ENCODE measurements at places on chromosomes 7 and 10.

- DNase-seq = no peak
These were observed 52.0 kb downstream of the PTEN start for GRCh38 chr10:87915406-87915805.

DNA sequence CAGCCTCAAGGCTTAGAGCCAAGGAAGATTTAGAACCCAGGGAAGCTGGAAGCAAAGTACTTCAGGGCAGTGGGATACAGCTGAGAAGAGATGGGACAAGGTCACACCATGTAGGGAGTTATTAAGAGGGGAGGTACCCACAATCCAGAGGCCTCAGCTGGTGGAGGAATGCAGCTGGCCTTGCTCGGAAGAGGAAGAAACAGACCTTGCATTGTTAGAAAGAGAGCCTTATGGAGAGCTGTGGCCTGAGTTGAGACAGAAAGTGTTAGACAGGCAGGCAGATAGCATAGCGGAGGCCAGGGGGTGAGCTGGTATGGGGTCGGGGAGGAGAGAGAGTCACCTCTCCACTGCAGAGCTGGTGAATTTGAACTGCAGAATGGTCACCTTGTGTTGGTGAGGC, 173.1 kb downstream of the JCAD start:
- no peak for DNase-seq

- no peak for DNase-seq
These were observed 28.2 kb downstream of the PUS7 start for GRCh38 chr7:105493923-105494315.

GRCh38 chr7:70389531-70390151, 742.3 kb upstream of the GALNT17 start:
- DNase-seq = no peak

- no peak for DNase-seq
These were observed 7.7 kb downstream of the CCM2 start for GRCh38 chr7:45007571-45008328.

GRCh38 chr10:124144536-124144935, 51.1 kb upstream of the CHST15 start:
- no peak for DNase-seq

DNA sequence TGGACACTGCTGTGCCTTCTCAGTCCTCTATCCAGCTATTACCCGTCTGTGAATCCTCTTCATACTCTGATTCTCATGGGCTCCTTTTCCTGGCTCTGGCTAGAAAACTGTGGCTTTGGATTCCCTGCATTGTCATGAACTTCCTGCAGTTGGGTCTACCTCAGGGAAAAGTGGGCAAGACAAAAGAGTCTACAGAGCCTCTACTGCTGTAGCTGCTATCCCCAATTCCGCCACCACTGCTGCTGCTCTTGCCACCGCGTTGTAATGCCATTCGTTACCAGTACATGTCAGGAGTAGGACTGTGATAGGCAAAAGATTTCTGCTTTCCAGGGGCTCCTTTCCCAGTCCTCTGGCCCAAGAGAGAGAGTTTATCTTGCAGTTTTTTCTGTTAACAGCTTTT, 23.9 kb upstream of the PPP1R17 start:
- DNase-seq = no peak

DNA sequence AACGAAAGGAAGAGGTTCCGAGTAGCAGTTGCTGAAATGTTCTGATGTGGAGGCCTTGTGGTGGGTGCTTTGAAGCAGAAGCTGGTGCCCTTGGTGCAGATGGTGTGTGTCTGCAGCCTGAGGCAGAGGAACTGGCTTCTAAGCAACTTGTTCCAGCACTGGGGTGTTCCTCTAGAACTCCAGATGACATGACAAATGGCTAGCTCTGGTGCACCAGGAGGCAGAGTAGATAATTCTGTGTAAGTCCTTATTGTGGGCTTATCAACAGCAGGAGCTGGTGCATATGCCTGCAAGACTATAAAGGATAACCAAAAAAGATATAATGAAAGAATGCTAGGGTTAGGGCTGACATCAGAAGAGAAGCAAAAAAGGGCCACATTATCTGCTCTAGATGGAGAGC, 76.5 kb downstream of the ARL5B start:
- DNase-seq = no peak

DNA sequence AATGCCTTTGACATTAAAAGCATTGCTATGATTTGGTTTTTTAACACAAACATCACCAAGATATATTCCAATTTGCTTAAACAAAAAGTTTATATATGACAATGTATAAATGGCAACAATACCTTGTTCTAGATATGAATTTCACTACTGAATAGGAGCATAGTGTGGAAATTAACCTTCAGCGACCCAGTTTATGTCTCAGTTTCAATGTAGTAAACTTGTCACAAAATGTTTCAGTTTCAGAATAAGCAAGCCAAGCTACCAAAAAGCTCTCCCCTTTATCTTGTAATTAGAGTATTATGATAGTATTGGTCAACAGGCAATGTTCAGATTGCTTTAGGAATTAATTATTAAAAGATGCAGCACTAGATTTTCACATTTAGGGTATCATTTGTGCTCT, 99.6 kb upstream of the PCDH15 start:
- no peak for DNase-seq
